GM12864 (cell line): ENCODE measurements at places on chromosomes 13 and 19.

DNA sequence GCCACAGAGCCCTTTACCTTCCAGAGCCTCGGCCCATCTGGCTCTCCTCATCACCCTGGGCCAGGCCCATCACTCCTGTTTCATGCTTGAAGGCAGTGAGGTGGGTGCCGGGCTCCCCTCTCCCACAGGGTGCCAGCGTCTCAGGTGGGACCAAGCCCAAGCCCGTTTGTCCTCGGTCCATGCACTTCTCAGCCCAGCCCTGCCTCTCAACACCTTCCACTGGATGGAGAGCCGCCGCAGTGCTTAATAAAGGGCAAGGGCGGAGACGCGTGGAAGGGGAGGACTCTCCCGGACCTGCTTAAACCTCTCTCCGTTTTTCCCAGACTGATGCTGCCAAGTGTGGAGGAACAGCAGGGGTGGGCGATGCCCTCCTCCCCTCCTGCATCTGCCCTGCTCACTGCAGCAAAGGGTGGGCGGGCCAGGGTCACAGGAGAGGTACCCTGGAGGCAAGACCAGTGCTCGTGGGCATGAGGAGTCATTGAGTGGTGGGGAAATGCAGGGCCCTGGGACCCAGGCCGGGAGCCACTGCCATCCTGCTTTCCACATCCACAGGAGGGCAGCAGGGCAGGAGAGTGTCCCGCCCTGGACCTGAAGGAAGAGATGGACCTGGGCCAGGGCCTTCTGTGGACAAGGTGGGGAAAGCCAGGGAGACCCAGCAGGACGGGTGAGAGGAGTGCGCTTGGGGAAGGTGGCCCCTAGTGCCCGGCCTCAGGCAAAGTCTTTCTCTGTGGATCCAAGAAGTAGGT, 9.7 kb upstream of the ATP11A start:
- DNase-seq: no peak

DNA sequence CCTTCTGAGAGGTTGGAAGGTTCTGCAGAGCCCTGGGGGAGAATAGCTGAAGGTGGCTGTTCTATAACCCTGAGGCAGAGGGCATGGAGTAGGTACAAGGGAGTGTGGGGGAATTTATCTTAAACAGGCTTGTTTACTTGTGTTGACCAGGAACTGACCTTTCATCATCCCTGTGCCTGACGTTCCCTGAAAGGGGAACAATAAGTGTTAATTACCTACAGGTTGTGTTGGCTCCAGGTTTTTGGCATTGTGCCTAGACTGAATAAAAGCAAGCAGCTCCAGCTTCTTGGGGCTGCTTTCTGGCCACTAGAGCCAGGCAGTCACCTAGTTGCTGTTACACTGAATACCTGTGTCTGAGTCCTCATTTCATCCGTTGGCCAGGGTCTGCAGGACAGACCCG, 60.0 kb downstream of the ZNF627 start:
- no peak for DNase-seq

DNA sequence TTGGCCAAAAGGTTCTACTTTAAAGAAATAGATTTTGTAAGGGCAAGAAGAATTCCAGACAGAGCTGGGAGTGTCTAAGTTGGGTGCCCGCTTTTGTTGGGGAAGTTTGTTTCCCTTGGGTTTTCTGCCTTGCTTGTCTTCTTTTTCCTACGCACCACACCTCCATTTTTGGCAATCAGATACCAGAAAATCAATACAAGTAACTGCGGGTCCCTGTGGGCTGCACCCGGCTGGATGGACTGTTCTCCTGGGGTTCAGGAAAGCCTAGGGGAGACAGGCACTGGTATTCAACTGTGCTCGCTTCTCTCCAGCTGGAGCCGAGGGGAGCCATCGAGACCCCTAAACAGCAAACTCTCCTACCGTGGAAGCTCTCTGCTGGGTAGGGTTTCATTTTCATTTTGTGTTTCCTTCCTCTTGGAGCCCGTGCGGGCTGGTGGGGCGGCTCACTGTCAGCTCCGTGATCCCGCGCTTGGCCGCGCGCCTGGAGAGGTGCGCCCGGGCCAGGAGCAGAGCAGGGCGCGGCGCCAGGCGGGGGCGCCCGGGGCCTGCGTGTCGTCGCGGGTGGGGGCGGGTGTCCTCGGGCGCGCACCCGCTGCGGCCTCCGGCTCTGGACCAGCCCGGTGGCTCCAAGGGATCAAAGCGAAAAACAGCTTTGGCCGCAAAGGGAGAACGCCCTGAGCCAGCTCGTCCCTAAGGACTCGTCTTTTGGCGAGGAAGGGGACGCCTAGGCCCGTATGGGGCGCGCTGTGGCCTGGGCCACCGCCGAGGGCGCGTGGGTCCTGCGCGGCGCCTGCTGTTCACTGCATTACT, 347.2 kb downstream of the ZNF536 start:
- no peak for DNase-seq

DNA sequence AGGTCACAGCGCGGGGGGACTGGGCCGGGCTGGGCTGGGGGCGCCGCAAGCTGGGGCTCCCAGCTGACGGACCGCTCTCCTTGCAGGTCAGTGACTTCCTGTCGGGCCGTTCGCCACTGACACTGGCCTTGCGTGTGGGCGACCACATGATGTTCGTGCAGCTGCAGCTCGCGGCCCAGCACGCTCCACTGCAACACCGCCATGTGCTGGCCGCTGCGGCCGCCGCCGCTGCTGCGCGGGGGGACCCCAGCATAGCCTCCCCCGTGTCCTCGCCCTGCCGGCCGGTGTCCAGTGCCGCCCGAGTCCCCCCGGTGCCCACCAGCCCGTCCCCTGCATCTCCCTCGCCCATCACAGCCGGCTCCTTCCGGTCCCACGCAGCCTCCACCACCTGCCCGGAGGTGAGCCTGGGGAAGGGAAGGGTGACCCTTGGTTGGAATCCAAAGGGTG, 5.7 kb downstream of the MIDN start:
- DNase-seq: no peak

DNA sequence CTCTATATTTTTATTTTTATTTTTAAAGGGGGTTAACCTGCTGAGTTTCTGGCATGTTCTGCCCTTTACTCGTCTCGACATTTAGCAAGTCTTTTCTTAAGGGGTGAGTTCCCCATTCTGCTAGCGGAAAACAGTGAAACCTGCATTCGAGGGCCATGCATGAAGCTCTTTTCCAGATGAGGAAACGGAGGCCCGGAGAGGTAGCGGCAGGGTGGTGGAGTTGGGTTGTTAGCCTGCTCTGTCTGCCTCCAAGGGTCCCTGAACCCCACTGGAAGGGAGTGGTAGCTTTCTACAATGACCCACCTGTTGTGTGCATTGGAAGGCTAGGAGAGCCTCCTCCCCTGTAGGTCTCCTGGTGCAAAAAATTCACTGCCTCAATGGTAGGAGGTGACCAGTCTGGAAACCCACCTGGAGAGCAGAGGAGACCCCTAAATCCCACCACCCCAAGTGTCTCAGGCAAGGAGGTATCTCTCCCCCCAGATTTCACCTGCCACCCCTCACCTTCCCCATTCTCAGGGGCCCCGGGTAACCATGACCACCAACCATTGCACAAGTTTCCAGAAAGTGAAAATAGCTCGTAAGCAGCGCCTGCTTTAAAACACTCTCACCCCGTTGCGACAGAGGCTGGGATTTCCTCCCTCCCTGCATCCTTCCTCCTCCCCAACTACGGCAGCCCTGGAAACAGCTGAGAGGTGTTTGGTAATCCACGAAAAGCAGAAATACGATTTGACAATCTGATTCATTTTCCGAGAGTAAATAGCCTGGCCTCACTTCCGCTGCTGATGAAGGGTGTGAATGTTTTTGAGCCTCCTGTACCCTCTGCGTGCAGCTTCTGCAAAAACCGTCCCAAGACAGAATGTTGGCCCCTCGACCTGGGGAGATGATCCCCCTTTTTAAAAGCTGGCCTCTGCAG, 3.5 kb downstream of the KLF2 start:
- DNase-seq: no peak

DNA sequence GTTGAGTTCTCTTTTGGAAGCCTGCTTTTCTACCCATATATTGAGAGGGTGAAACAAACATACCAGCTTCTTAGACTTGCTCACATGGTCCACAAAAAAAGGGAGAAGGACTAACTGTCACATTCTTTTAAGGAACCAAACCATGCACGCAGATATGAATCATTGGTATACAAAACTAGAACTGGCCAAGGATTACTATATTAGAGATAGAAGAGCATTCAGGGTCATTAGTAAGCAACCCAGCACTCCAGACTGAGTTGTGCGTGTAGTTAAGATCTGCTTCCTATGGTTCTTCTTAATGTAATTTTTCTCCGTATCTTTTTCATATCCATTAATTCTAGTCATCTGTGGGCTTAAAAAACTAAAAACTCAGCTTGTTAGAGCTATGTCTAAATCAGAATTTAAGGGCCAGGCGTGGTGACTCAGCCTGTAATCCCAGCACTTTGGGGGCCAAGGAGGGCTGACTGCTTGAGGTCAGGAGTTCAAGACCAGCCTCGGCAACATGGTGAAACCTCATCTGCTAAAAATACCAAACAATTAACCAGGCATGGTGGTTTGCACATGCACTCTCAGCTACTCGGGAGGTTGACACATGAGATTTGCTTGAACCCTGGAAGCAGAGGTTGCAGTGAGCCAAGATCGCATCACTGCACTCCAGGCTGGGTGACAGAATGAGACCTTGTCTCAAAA, 19.6 kb downstream of the ALG5 start:
- DNase-seq: no peak

DNA sequence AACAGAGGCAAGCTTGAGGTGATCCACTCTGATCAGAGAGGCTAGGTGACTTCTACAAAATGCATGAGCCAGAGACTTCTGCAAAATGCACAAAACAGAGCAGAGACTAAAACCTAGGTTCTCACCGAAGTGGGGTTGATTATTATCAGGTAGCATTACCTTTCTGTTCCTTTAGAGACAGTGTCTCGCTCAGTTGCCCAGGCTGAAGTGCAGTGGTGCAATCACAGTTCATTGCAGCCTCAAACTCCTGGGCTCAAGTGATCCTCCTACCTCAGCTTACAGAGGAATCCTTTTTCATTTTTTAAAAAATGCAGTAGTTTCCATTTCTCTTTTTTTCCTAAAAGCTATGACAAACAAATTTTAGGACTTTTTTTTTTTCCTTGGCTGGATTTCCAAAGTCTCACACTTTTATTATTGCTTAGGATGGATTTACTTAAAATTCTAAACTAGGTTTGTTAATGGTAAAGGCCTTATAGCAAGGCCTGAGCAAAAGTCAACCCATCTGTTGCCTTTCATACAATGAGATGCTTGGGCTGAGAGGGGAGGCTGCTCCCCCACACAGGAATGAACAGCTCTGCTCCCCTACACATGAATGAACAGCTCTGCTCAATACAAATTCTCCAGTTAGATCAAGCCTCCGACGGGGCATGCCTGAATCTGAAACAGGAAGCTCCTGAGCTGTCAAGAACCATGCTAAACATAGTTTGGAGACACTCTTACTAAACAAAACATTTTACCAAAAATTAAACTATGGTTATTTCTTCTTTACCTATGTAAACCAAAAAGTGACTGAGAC, 18.8 kb upstream of the TNFRSF19 start:
- DNase-seq: no peak

DNA sequence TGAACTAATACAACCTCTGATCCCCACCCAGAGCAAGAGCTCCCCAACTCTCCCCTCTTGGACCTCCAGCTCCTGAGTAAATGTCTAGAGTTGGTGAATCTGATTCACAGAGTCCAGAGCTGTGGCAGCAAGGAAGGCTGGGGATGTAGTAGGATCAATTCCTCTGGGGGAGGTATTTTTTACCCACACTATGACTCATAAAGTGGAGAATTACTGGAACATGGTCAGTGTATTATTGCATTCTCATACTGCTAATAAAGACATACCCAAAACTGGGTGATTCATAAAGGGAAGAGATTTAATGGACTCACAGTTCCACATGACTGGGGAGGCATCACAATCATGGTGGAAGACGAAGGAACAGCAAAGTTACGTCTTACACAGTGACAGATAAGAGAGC, 496.7 kb downstream of the EFNB2 start:
- DNase-seq: no peak

DNA sequence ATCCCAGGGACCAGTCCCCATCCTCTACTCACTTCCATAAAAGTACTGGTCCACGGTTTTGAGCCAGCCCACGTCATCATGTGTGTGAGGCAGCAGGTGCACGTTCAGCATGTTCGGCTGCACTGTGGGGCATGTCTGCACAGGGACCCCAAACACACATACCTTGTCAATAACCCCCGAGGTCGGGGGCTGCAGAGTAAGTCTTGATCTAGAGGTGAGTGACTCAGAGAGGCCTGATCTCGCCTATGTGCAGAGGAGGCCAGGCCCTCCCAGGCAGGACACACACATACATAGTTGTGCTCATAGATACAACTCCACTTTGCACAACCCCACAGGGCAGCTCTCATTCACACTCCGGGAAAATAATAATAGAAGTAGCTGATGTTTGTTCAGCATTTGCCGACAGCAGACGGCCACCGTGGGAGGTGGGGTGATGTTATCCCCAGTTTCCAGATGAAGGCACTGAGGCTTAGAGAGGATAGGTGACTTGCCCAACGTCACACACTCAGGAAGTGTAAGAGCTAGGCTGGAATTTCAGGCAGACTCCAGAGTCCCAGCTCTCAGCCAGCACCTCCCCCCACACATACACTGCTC, 774 bp downstream of the MAN2B1 start:
- DNase-seq: no peak

DNA sequence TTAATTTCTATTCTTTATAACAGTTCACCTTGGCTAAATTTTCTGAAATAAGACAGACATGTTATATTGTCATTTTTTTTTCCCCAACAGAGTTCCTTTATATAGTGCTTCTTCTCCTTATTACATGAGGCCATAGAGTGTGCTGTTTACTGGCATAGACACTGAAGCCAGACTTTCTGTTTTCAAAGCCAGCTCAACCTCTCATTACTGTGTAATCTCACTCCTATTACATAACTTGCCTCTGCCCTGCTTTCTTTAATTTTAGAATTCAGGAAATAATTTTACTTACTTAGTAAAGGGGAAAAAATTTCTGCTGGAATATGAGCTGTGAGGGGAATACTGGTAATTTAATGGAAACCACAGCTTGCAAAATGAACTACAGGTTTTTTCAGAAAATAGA, 1380.4 kb downstream of the SLITRK1 start:
- DNase-seq: no peak

GRCh38 chr13:106555631-106556328, 12.2 kb downstream of the ARGLU1 start:
- DNase-seq: no peak

DNA sequence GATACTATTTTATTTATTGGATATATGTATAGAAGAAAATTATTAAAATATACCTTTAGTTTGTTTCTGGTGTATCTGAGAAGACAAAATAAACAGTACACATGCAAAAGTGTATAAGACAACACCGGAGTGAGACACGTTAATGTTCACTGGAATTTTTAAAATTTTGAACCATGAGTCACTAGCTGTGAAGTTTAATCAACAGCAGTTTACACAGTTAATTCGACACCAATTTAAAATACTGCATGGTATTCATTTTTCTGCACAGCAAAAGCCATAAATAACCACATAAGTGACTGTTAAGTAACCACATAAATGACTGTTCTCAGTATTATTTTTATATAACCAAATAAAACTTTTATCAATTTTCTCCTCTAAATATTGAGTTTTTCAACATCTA, 418.7 kb upstream of the NBEA start:
- no peak for DNase-seq

GRCh38 chr13:36915896-36916640, 4.0 kb downstream of the SMAD9 start:
- DNase-seq: no peak
